NCI-H1694 treated with DMSO at 0.1 percent for 48 hours (cell line): ENCODE measurements at places on chromosomes 11 and 22.

GRCh38 chr11:112810951-112811350 lies 150.3 kb upstream of the NCAM1 start:
- no peak for DNase-seq

DNA sequence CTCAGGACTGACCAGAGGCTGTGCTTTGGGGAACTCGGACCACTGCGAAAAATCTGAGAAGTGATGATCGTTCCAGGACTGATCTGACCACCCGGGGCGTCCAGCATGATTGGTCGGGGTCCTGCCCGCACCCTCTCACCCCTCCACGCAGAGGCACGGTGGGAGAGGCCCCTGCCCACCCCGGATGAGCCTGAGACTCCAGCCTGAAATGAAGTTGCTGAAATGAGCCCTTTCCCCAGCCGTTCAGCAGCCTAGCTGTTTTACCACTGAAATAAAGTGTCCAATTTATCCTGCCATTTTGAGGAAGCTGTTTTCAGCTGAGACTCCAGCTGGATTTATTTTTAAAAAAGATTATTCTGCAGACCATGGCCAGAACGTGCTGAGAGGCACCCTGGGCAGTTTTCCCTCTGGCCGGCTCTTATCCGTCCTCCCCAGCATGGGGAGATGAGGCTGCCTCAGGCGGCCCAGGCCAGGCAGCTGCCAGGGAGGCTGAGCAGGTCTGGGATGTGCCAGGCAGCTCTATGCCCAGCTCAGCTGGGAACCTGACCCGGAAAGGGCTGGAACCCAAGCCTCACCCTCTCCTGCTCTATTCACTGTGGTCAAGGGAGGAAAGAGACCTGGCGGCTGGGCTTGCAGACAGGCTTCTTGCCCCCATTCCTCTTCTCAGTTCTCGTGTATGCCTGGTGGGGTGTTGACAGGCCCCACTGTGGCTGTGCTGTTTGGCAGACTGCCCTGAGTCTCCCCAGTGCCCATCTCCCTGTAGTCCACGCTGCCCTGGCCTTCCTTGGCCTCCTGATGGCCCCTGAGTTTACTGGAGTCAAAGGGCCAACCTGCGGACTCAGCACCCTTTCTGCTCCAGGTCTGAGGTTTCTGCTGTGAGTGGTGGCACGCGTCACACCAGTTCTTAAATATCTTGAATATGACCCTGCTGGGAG lies 161.0 kb upstream of the B3GAT1 start:
- no peak for DNase-seq

GRCh38 chr11:33234397-33235190 lies 22.6 kb upstream of the HIPK3 start:
- DNase-seq: no peak

- no peak for DNase-seq
These were observed 1130.0 kb downstream of the DLG2 start for GRCh38 chr11:84497181-84497580.

GRCh38 chr11:72652873-72653630 lies 21.2 kb downstream of the PDE2A start:
- DNase-seq: no peak
